ENCODE measurements at places on chromosomes 6 and 20. TPM values are rescaled to one million over a fixed set of nuclear protein-coding genes. Genes with fewer than 3 reads are reported as not detected.
A peak's percentile ranks its signal among the peaks of the same experiment; 100 is the strongest.

GRCh38 chr6:144590532-144590931 lies 305.4 kb downstream of the UTRN start:
- ATAC-seq, result peak; percentile 70

- no peak for ATAC-seq
These were observed 174.0 kb downstream of the AIG1 start for GRCh38 chr6:143234734-143235133.

- ATAC-seq, result no peak
These were observed 811 bp upstream of the ARMH2 start for GRCh38 chr6:24799541-24799915.

SLC22A16 gene
- 1.8 TPM for total RNA-seq

DNA sequence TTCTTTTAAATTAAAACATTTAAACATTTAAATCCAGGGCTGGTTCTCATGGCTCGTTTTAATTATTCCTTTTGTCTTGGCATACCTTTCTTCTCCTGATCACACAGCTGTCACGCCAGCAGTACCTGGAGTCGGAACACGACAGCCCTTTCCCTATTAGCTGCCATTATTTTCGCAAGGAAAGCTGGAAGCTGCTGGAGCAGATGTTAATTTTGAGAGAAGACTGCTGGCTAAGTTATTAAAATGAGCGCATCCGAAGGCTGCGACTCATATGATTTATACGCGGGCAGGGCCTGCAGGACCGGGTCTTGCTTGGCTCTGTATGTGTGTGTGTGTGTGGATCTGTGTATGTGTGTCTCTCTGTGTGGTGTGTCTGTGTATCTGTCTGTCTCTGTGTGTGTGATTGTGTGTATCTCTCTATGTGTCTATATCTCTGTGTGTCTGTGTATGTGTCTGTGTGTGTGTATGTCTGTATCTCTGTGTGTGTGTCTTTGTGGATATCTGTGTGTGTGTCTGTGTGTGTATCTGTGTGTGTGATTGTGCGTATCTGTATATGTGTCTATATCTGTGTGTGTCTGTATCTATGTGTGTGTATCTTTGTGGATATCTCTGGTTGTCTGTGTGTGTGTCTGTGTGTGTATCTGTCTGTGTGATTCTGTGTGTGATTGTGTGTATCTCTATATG lies 191.5 kb downstream of the CDH4 start:
- no peak for ATAC-seq

- no peak for ATAC-seq
These were observed 1.7 kb downstream of the PRPH2 start for GRCh38 chr6:42720739-42721138.

DNA sequence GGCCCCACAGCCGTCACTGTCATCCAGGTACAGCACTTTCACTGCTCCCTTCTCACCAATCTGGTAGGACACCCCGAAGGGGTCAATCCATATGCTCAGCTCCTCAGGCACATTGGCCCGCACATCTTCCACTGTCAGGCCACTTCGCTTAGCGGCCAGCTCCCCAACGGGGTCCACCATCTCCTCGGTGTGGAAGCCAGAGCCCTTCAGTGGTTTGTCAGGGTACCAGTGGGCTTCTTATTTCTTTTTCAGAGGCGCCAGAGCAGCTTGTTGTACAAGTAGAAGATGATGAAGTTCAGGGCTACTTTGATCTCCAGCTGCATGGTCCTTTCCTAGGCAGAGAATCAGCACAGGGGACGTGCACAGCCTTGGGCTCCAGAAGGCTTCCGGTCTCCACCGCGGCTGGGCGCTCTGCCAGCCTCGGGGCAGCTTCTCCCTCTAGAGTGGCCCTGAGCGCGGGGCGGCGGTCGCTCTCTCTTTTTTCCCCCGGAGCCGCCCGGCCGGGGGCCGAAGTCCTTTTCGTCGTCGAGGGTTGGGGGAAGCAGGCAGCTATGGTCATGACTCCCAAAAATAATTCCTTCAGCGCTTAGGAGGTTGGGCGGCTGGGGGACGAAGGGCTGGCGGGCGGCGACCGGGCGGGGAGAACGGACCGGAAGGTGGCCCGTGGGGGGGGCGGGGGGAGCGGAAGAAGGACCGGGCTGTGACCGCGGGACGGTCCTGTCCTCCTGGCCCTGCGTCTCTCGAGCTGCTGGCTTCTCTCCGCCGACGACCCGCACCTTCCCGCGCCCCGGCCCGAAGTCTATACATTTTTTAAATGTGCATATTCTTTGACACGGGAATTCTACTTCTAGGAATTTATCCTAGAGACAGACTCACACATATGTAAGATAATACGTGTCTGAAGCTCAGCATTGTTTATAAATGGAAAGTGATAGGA lies 6.5 kb upstream of the ZSCAN9 start:
- peak; percentile 88 for ATAC-seq

DNA sequence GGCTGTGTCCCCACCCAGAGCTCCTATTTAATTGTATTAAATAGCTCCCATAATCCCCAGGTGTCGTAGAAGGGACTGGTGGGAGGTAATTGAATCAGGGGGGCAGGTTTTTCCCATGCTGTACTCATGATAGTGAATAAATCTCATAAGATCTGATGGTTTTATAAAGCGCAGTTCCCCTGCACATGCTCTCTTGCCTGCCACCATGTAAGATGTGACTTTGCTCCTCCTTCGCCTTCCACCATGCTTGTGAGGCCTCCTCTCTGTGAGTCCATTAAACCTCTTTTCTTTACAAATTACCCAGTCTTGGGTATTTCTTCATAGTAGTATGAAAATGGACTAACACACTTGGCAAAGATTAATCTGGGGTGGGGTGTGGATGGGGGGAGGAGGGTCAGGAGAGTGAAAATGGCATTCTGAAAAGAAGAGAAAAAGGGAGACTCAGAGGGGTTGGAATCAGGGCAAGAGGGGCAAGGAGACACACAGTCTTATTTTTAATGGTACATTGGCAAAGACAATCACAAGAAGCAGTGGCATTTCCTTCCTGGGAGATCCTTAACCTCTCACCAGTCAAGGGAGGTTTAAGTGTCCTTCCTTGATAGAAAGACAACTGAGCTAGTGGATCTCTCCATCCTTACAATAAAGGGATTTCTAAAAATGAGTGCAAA lies 37.5 kb upstream of the NOX3 start:
- no peak for ATAC-seq

DNA sequence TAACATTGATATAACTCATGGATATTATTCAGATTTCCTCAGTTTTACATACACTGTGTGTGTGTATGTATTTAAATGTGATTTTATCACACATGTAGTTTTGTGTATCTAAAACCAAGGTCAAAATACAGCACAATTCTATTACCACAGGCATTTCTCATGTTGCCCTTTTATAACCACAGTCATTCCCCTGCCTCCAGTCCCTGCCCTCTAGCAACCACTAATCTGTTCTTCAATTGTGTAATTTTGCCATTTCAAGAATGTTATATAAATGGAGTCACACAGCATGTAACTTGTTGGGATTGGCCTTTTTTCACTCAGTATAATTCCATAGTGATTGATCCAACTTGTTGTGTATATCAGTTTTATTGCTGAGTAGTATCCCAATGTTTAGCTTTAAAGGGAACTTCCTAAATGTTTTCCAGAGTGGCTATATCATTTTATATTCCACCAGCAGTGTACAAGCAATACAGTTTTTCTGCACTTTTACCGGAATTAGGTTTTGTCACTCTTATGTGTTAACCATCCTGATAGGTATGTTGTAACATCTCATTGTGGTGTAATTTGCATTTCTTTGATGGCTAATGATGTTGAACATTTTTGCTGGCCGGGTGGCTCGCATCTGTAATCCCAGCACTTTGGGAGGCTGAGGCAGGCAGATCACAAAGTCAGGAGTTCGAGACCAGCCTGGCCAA lies 338.2 kb downstream of the SOX4 start:
- no peak for ATAC-seq

DNA sequence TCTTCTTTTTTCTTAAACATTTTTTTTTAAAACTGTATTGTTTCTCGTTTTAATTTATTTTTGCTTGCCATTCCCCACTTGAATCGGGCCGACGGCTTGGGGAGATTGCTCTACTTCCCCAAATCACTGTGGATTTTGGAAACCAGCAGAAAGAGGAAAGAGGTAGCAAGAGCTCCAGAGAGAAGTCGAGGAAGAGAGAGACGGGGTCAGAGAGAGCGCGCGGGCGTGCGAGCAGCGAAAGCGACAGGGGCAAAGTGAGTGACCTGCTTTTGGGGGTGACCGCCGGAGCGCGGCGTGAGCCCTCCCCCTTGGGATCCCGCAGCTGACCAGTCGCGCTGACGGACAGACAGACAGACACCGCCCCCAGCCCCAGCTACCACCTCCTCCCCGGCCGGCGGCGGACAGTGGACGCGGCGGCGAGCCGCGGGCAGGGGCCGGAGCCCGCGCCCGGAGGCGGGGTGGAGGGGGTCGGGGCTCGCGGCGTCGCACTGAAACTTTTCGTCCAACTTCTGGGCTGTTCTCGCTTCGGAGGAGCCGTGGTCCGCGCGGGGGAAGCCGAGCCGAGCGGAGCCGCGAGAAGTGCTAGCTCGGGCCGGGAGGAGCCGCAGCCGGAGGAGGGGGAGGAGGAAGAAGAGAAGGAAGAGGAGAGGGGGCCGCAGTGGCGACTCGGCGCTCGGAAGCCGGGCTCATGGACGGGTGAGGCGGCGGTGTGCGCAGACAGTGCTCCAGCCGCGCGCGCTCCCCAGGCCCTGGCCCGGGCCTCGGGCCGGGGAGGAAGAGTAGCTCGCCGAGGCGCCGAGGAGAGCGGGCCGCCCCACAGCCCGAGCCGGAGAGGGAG lies 580 bp downstream of the VEGFA start:
- ATAC-seq, result peak; percentile 16

AAR2 gene
- 40.0 TPM for total RNA-seq

- no peak for ATAC-seq
These were observed 85.8 kb upstream of the CCDC167 start for GRCh38 chr6:37585523-37585905.

DNA sequence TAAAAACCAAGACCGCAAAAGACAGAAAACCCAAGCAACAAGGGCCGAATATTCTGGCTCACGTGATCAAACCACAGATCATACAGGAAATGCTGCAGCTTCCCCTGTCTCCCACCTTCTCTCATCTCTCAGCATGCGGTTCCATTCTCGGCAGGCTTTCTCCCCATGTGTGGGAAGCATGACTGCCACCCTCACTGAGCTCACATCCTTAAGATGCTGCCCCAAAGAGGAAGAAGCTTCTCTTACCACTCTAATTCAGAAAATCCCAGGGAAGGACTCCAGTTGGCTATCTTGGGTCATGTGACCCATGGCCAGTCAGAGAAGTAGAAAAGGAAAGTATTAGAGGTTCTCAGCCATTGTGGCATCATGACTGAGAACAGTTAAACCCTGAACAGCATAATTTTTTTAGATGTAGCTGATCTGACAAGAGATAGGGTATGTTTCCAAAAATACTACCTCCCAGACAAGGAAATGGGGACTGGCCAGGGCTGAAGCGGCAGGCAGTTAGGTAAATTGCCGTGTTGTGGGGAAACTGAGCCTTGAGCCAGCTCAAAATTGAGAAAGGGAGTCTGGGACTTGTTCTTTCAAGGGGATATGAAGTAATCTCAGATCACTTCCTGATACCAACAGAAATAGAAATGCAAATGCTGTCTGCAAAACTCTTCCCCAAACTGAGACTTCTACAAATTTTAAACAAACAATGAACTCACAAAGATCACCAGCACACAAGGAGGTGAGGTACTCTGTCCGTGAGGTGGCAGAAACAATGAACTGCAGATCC lies 37.1 kb upstream of the GRM4 start:
- no peak for ATAC-seq

SIRPA gene
- 11.7 TPM for total RNA-seq

CRIP3 gene
- not detected for total RNA-seq

CYP39A1 gene
- total RNA-seq, result 33.9 TPM

DNA sequence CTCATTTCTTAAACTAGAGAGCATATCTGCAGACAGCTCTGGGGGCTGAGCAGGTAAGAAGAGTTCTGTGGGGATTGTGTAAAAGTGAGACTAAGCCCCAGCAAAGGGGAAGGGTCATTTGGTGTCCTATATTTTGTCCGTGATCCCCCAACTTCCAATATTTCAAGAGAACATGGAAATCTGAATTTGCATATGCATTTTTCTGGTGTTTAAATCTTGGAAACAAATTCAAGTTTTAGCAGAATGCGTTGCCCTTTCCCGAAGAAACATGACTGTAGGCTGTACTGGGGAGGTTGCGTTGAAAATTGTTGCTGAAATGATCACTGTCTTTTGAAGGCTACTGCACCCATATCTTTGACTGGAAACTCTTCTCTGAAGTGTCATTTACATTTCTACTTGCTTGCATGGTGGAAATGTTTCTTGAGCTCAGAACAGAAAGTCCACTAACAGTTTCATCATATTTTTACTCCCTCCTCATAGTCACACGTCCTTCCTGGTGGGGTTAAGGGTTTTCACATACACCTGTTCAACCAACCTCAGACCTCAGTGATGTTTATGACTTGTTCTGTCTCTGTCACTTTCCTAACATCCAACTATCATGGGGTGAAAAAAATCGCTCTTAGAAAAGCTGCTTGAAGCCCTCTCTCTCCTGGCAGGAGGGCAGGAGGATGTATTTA lies 140.3 kb downstream of the BCAS1 start:
- ATAC-seq, result no peak

GRCh38 chr6:38271081-38271480 lies 368.6 kb downstream of the BTBD9 start:
- no peak for ATAC-seq

CLVS2 gene
- 0.50 TPM for total RNA-seq

TFAP2D gene
- total RNA-seq, result not detected

RNF146 gene
- total RNA-seq, result 77.4 TPM

SLC52A3 gene
- 1.3 TPM for total RNA-seq

GPSM3 gene
- total RNA-seq, result 5.1 TPM

MCCD1 gene
- not detected for total RNA-seq

DNA sequence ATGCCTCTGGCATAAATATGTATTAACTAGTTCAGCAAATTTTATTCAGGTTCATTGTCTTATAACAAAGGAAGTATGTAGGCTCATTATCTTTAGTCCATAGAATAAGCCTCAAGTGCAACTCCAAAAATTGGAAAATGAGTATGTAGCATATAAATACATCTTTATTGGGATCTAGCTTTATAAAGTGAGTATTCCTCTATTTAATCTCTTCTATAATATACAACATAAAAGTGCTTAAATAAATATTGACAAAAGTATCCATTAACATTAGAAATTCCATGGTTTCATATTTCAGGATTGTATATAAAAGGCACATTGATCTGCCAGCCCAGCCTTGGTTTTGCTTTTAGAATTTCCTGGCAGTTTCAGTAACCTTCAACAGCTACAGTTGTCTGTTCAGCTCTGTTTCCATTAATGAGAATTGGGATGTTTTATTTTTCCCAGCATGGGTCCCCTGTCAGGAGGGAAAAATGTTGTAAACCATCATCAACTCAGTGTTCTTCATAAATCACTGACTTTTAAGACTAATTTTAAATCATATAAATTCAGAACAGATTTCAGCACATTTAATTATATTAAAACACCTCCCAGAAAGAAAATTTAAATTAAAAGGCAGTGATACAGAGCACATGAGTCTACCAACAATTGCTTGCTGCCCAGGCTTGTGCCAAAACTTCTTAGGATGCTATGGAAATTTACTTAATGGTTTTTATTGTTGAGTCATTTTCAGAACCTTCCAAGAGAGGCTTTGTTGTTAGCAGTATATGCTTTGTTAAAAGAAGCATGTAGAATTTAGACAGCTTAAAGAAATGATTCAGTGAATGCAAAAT lies 119.7 kb downstream of the ADGRG6 start:
- ATAC-seq, result no peak

ENPP3 gene
- 1.5 TPM for total RNA-seq

Data from gastroesophageal sphincter (tissue), 4 donors.